ENCODE measurements at places on chromosomes 2 and 18. TPM values are rescaled to one million over a fixed set of nuclear protein-coding genes. Genes with fewer than 3 reads are reported as not detected.

GRCh38 chr18:79434607-79435401 is 39.1 kb downstream of the NFATC1 start:
- DNase-seq, result no peak

DNA sequence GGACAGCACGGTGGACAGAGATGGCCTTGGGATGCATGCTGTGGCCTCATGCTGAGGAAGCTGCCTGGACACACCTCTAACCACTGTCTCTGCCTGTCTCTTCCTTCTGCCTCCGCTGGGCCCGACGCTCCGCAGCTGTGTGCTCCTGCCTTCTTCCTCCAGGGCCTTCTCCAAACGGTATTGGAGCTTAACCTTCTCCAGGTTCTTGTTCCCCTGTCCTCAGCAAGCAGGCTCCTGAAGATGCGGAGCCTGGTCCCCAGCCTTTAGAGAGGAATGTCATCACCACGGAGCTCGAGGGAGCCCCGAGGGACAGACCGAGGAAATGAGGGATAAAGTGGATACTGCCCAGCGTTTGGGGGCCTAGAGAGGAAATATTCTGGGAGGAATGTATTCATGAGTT is 155.1 kb downstream of the DYSF start:
- no peak for DNase-seq

GRCh38 chr2:9702604-9703084 is 71.8 kb upstream of the YWHAQ start:
- DNase-seq, result no peak

Gene MEP1B
- not detected for total RNA-seq

Gene SERPINB10
- total RNA-seq, result not detected

Gene SERPINB12
- total RNA-seq, result not detected

All from NCI-H460 (cell line).